ENCODE measurements at places on chromosomes 5 and 9. TPM values are rescaled to one million over a fixed set of nuclear protein-coding genes. Genes with fewer than 3 reads are reported as not detected.

The SPATA9 gene
- 0.83 TPM for total RNA-seq

The OBP2B gene
- total RNA-seq, result not detected

DNA sequence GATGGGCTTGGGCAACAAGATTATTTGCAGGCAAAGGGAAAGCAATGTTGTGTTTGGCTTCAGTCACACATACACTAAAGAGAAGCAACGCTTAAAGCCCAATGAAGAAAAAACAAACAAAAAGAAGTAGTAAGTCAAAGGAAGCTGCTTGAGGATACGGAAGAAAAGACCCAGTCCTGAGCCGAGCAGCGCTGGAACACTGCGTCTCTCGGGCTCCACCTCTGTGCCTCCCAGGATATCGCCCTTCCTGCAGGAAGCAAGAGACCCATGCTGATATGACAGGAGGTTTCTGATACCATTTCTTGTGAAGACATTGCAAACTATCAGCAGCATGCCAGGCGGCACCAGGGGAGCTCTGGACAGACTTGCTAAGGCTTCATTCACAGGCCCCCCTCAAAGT, 9.9 kb downstream of the GNAQ start:
- peaks cover 11% of the 10 kb centered on the region for H3K4me1 ChIP-seq
- no peak overlapping the region for H3K4me3 ChIP-seq
- peaks cover 2% of the 10 kb centered on the region for H3K36me3 ChIP-seq
- H3K27me3 ChIP-seq, result no peaks in the 10 kb centered on the region
- no peak overlapping the region for H3K27ac ChIP-seq

DNA sequence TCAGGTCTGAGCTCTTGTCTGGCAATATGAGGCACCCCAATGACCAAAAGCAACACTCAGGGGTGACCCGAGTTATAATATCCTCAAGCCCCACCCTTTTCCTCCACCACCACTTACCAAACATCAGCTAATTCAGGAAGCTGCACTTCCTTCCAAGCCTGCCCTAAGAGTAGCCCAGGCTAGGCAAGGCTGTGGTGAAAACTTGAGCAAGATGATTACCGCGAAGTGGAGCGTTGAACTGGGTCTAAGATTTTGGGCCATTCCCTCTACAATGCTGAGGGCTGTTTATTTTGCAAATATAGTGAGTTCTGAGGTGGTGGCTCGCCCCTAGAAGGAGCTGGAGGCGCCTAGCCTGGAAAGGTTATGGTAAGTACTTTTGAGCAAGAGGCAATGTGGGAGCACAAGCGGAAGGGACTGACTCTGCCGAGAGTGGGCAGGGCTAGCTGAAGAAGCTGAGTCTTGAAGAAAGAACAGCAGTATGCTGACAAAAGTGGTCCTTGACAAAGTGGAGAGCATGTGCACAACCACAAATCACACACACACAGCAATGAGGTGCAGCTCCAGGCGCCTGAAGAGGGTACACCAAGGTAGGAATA, at the start of gene HK3:
Gene HK3, minus strand, starts transcription at position 51 of the 596 bp plus-strand sequence. CDS start 3,187 bp downstream, outside the sequence.
- DNase-seq, result no peak
- H3K4me3 ChIP-seq, result no peak within 1 kb of the TSS

DNA sequence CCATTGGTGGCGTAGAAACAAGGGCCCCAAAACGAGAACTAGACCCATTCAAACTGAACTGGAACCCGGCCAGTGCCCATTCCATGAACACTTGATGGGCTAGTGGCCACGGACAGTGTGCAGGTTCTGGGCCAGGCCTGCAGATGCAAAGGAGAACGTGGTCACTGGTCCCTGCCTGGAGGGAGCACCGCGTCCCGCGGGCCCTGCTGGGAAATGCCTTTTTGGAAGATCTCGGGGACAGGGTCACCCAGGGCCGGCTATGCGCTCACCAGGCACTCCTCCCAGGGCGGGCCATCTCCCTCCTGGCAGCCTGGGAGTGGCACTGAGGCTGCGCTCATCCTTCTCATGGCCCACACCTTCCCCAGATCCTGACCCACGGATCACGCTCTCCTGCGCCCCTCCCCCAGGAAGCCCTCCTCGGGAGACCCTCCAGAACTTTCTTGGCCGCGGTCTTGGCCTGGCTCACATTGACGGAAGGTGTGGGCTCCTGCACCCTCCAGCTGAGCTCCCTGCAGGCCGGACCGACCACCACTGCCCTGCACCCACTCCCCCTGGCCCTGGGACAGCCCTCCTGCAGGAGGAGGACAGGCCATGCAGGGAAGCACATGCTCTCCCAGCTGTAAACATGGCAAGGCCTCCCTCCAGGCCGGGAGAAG, 2.8 kb upstream of the DIPK1B start:
- H3K4me1 ChIP-seq, result peaks cover 1% of the 10 kb centered on the region
- H3K27ac ChIP-seq, result no peak overlapping the region
- peaks cover 17% of the 10 kb centered on the region for H3K27me3 ChIP-seq

GRCh38 chr9:132854832-132855231, 23.3 kb downstream of the AK8 start:
- no peaks in the 10 kb centered on the region for H3K36me3 ChIP-seq
- no peak overlapping the region for H3K4me3 ChIP-seq
- H3K4me1 ChIP-seq, result peaks cover 8% of the 10 kb centered on the region
- DNase-seq, result no peak

DNA sequence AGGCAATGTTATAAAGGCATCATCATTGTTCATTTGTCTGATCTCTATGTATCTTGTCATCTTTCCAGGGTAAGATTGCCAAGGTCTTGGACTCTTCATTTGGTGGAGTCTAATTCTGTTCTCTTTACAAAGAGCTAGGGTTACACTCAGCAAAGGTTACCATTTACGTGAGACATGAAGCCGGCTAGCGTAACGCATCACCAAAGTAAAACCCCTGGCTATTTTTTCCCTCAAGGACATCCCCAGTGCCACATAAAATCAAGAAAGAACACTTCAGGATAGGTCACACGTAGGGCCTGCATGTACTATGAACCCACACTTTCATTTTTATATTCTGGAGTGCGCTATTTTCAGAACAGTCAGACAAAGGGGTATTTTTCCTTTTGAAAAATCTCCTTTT, 20.0 kb upstream of the MYOT start:
- H3K4me1 ChIP-seq, result no peaks in the 10 kb centered on the region
- H3K4me3 ChIP-seq, result no peak overlapping the region
- no peaks in the 10 kb centered on the region for H3K27me3 ChIP-seq
- no peaks in the 10 kb centered on the region for H3K36me3 ChIP-seq
- no peak for DNase-seq
- H3K27ac ChIP-seq, result no peak overlapping the region

Data from IMR-90 (cell line).